ENCODE measurements at places on chromosomes 2 and 18.

DNA sequence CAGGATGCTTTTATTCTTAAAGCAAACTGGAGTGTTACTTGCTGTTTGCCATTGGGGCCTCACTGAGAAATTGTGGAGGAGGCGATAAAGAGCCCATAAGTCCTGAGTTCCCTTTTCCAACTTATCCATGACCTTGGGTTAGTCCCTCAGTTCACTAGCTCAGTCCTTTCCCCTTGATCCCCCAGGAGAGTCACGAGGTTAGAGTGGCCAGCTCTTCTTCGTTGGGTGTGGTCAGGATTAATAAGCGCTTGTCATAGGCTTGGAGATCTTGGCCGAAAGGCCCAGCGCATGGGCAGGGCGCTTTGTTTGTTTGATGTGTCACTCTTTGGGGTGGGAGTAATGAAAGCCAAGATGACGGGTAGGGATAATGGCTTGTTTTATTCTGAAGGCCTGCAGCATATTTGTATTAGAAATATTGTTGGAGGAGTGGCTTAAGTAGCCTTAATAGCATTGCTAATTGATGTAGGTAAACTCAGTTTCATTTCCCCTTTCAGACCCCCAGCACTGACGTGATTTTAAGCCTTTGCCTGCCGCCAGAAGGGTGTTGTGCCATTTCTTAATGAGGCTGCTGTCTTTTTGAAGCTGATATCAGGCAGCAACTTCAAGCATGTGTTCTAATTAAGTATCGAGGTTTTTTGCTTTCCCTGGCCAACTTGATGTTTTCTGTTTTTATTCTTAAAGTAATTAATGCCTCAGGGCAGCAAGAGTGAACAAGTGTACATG is 15.7 kb downstream of the GRHL1 start:
- peak; percentile 41 for DNase-seq

- no peak for DNase-seq
Measured at GRCh38 chr18:11408555-11409065, 200.8 kb upstream of the SLC35G4 start.

- DNase-seq: no peak
Measured at GRCh38 chr2:140247451-140248195, 1467.4 kb upstream of the NXPH2 start.

DNA sequence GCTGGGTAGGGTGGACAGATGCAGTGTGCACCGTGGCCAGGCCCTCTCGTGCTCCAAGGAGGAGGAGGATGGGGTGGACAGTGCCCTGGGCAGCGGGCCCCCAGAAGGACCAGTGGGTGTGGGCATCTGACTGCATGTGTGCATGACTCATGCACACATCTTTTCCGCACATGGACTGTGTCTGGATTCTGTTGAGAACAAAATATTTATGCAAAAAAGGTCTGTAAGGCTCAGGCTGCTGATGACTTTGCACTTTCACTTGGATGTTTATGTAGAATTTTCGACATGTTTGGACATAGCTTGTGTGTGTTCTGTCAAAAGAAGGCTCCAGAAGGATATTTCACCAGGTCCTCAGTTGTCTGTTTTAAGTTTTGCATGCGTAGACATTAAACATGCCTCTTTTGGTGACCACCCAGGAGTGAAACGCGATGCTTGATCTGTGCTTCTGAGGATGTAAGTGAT is 45.6 kb downstream of the MTCL1 start:
- DNase-seq: no peak

- no peak for DNase-seq
Measured at GRCh38 chr2:109029490-109030201, 40.6 kb upstream of the EDAR start.

- DNase-seq: no peak
Measured at GRCh38 chr18:50388988-50389387, 14.1 kb downstream of the SKA1 start.

DNA sequence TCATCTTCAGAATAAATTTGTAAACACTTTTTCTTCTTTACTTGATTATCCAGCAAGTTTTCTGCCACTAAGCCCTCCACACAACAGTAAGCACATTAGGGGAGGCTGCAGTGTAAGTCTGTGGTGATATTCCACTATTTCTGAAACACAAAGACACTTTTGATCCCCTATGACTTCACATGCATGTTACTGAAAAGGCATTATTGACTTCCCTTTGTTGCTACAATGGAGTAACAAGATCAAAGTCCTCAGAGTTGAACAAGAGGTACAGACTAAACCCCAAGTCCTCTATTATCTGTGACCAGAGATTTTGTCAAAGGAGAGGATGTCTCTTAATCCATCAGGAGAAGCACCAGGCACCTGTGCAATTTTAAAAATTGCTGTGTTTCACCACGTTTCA is 157.9 kb downstream of the CD226 start:
- no peak for DNase-seq

DNA sequence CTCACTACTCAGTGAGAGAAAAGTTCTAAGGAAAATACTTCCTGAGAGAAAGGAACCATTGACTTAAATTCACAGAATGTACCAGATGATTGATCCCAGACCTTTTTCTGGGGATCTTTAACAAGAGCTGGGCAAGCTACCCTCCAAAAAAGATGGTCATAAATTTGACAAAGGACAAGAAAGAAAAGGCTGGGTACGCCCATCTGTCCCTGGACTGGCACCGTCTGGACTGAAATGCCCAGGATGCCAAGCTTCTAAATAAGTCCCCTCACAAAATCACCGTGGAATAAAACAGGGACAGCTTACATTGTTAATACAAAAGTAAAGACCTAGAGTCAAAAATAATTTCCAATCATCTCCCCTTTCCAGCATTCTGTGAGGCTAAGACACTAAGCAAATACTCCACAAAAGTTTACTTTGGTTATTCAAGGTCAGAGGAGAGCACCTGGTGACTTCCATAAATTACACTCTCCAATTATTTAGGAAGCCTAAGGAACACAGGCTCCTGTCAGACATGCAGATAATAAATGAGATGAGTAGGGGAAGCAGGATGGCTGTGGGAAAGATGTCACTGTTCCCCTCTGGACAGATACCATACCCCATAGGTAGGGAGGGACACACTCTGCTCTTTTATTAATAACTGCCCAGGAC is 69.9 kb downstream of the UXS1 start:
- DNase-seq: no peak

DNA sequence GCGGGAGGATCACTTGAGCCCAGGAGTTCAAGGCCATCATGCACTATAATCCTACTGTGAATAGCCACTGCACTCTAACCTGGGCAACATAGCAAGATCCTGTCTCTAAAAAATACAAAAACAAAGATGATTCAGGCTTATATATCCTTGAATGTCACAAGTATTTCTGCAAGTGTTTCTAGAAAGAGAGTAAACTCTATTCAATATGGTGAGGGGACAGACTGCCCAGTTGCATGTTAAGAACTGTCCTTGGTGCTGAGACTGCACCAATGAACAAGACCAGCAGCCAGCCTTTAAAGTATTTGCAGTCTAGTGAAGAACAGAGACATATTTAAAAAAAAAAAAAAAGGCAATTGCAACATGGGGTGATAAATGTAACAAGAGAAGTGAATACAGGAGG is 16.4 kb downstream of the MAP3K19 start:
- peak; percentile 31 for DNase-seq

GRCh38 chr2:151252646-151253045 is 9.0 kb downstream of the RBM43 start:
- DNase-seq: no peak

DNA sequence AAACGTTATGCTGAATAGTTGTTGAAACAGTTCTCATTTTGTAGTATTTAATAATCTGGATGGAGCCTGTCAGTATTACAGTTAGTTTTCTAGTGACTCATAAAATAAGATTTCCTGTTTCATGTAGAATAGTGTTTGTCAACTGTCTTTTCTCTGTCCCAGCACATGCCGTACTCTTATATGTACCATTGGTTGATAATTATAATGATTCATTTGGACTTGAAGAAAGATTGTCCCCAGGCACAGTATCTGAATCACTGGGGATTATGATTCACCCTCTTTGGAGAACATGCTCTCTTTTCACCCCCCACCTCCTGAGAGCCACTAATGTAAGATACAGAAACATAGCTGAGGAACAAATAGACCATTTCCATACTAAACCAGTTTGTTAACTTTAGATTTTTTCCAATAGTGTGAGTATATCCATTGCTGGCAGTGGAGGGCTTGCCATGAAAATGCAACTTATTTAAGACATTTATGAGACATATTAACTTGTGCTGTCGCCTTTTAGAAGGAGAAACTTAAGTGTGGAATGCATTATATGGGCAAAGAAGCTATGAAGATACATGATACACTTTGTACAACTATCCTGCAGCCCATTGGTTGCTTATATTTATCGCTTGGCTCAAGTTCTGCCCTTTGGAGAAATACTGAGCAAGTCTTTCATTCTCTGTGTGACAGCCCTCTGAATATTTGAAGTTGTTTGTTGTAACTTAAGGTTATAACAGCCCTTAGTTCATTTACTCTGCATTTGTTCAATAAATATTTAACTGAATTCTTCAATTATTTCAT is 12.4 kb downstream of the COPS8 start:
- no peak for DNase-seq

- DNase-seq: no peak
Measured at GRCh38 chr18:11984091-11984490, 2.8 kb downstream of the IMPA2 start.

- no peak for DNase-seq
Measured at GRCh38 chr18:59343926-59344325, 15.1 kb downstream of the LMAN1 start.

DNA sequence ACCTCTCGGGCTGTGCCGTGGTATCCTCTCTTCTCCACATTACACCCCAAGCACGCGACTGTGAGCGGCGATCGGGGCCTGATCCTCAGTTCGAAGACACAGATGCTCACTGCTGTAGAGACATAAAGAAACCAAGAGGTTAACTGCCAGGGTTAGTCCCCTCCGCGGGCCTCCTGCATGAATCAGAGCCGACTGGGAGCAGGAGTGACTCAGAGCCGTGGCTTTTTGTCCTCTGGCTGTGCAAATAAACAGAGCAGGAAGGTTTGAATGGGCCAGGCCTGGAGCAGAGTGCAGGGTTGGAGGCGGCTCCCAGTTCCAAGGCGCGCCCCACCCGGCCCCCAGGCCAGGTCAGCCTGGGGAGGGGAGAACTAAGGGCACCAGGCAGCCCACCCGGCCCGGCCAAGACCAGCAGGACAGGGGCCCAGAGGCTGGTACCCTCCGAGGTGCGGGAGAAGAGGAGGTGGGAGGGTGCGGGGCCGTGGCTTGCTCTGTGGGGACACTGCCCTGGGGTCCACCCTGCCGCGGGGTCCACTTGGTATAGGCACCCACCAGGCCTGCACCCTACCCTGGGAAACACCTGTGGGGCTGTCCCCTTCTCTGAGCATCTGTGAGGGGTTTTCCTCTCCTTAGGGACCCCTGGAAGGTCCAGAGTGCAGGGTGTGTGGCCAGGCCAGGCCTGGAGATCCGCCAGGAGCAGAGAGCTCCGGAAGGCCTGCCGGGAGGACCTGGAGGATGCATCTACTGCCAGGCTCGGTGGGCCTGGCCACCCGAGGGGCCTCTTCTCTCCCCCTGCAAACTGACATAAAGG is 16.5 kb downstream of the TWIST2 start:
- DNase-seq: peak; percentile 94

GRCh38 chr2:143758629-143759330 is 629.6 kb downstream of the ARHGAP15 start:
- DNase-seq: no peak

GRCh38 chr2:129813404-129813803 is 166.1 kb upstream of the RAB6C start:
- no peak for DNase-seq

DNA sequence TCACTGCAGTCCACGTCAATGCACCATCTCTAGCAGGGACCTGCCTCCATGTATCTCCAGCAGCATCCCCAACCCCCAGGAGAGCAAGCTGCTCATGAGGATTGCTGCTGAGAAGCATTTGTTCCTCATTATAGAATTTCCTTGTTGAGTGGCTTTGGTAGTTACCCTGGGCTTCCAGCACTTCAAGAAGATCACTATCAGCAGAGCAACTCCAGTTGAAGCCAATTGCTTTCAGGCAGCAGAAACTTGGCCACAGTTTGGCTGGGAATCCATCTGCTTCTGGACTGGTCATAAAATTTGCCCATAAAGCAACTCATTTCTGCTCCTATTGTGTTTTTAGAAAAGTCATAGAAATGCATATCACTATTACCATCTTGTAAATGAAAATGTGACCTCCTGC is 17.4 kb downstream of the TRPM8 start:
- DNase-seq: no peak

- DNase-seq: no peak
Measured at GRCh38 chr2:222900354-222900753, 39.5 kb downstream of the ACSL3 start.

DNA sequence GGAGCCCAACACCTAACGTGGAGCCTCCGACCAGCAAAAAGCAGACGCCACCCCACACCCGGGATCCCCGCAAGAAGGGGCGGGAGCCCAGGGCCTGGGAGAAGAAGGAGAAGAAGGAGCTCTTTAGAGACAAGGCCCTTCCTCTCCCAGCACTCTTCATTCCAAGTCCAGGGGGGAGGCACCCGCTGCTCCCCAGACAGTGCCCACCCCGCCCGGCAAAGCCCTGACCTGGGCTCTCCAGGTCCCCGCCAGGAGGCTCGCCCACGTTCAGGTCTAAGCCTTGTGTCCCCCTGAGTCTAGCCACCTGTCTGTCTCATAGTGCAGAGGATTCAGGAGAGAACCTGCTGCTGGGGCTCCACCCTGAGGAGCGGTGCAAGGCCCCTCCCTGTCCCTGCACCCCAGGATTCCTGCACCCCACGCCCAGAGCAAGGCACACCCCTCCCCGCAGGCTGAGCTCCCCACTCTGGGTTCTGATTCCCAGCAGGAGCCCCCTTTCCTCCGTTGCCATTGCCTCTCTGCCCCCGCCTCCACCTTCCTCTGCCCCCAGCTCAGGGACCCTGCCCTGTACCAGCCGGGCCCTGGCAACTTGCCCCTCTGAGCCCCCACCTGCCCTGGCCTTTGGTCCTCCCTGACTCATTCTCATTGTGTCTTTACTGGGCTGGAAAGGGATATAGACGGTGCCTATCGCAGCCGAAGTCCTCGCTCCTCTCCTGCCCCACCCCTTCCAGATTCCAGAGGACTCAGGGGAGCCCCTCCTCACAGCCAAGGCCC is 33.5 kb upstream of the GPC1 start:
- no peak for DNase-seq
